Right atrium auricular region (tissue), 2 donors: ENCODE measurements at places on chromosomes 12 and 14. TPM values are rescaled to one million over a fixed set of nuclear protein-coding genes. Genes with fewer than 3 reads are reported as not detected.
A peak's percentile ranks its signal among the peaks of the same experiment; 100 is the strongest.

DNA sequence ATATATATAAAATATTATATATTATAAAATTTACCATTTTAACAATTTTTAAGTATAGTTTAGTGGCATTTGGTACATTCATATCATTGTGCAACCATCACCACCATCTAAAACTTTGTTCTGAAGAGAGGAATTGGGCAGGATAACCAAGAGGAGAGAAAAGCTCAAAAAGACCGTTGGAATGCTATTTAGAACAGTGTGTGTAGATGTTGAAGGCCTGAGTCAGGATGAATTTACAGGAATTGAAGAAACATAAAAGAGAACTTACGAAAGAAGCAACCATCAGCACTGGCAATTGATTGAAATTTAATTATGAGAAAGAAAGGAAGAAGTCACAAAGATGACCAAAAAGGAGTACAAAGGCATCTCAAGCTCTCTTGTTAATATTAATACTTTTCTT lies 196.9 kb upstream of the PWP1 start:
- no peaks in the 10 kb centered on the region for H3K36me3 ChIP-seq
- no peak overlapping the region for H3K4me3 ChIP-seq

- H3K4me3 ChIP-seq: no peak overlapping the region
- no peaks in the 10 kb centered on the region for H3K36me3 ChIP-seq
- no peaks in the 10 kb centered on the region for H3K27me3 ChIP-seq
- no peak for DNase-seq
- no peaks in the 10 kb centered on the region for H3K4me1 ChIP-seq
- H3K27ac ChIP-seq: peak overlapping the region; percentile 24
These were observed 25.2 kb downstream of the PMCH start for GRCh38 chr12:102172436-102172835.

GRCh38 chr12:27334042-27334720 lies 1.5 kb downstream of the BMAL2 start:
- peaks cover 18% of the 10 kb centered on the region for H3K4me1 ChIP-seq
- H3K4me3 ChIP-seq: no peak overlapping the region
- H3K27me3 ChIP-seq: no peaks in the 10 kb centered on the region
- H3K36me3 ChIP-seq: no peaks in the 10 kb centered on the region
- no peak for DNase-seq

DNA sequence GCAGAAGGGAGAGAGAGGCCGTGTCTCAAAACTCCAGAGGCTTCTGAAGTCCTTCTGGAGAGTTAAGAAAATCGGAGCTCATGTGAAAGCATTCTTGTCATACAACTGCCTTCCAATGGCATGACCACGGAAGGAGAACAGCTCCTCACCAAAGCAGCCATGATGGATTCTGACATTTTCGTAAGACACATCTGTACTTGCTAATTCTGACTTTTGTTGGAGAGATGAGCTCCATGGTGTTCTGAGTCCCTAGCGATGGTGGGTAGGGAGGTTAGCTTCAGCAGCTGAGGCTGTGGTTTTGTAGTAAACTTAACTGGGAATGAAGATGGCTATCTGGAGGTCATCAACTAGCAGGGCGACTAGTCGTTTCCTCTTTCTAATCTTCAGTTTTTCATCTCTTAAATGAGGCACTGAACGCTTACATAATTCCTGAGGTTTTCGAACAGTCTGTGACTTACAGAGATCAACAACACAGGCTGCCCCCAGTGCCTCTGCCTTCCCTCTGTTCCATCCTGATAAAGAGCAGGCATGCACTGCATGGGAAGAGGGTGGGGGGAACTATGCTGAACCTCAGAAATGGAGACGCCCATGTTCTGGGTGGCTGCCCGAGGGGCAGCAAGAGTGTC lies 28.6 kb upstream of the DICER1 start:
- no peaks in the 10 kb centered on the region for H3K4me1 ChIP-seq
- H3K36me3 ChIP-seq: no peaks in the 10 kb centered on the region
- peak overlapping the region; percentile 67 for H3K27ac ChIP-seq

DNA sequence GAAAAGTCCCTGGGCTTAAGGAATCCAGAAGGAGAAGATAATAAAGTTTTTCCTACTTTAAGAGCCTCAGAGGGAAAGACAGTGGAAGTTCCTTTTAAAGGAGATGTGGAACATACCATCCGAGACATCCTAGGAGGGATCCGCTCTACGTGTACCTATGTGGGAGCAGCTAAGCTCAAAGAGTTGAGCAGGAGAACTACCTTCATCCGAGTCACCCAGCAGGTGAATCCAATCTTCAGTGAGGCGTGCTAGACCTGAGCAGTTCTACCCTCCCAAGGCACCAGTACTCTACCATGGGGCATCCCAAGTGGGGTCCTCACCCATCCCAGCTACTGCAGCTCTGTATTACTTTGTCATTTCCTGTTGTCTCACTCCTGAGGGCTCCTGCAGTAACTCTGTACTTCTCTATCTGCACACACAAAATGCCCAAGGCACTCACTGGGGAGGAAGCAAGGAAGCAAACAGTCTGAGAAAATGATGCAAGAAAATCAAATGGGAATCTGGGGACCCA lies 3.8 kb downstream of the TINF2 start:
- H3K27ac ChIP-seq: no peak overlapping the region
- H3K36me3 ChIP-seq: peaks cover 58% of the 10 kb centered on the region
- H3K27me3 ChIP-seq: no peaks in the 10 kb centered on the region
- no peak for DNase-seq
- peaks cover 46% of the 10 kb centered on the region for H3K4me1 ChIP-seq

DNA sequence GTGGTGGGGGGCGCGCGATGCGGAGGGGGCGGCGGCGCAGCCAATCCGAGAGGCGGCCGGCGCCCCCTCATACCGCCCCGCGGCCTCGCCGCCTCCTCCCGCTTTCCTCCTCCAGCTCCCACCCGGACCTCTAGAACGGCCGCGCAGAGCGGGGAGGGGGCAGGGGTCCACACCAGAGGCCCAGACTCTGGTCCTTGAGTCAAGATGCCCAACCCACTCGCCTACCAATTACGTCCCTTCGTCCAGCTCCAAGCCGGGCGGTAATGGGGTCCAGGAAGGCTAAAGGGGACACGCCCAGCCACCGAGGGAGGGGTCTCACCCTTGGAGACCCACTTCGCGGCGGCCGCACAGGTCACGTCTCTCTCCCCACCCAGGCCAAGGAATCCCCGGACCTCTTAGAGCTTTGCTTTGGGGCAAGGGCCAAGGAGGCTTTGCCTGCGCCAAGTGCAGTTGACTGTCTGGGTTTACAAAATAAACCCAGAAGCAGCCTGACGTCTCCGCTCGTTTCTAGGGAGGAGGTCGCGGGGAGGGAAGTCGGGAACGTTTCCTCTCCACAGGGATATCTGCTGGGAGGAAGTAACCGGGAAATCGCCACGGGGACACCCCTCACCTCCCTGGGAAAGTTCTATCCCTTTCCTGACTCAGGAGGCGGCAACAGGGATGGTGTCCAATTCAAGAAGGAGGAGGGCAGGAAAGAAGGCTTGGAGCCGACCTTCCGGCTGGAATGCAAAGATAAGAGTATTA lies 394 bp upstream of the AMIGO2 start:
- H3K4me3 ChIP-seq: peak overlapping the region; percentile 63
- DNase-seq: peak; percentile 85
- no peaks in the 10 kb centered on the region for H3K27me3 ChIP-seq
- peak overlapping the region; percentile 80 for H3K27ac ChIP-seq
- H3K4me1 ChIP-seq: no peaks in the 10 kb centered on the region

DNA sequence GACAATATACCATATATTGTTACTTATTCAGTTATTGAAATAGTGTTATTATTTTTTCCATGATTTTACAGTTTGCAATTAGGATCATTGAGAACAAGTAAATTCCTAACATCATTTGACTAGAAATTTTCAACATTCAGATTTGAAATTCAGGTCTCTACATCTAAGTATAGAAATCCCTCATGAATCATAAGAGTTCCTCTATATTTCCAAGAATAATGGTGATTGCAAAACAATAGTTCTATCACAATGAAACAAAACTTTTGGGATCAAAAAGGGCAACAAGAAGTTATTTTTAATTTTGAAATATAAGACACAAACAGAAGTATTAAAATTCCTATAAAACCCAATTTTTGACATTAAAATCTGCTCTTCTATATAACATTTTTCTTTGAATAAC lies 10.8 kb downstream of the CLEC1A start:
- no peak overlapping the region for H3K27ac ChIP-seq
- H3K36me3 ChIP-seq: no peaks in the 10 kb centered on the region
- DNase-seq: no peak
- no peak overlapping the region for H3K4me3 ChIP-seq

DNA sequence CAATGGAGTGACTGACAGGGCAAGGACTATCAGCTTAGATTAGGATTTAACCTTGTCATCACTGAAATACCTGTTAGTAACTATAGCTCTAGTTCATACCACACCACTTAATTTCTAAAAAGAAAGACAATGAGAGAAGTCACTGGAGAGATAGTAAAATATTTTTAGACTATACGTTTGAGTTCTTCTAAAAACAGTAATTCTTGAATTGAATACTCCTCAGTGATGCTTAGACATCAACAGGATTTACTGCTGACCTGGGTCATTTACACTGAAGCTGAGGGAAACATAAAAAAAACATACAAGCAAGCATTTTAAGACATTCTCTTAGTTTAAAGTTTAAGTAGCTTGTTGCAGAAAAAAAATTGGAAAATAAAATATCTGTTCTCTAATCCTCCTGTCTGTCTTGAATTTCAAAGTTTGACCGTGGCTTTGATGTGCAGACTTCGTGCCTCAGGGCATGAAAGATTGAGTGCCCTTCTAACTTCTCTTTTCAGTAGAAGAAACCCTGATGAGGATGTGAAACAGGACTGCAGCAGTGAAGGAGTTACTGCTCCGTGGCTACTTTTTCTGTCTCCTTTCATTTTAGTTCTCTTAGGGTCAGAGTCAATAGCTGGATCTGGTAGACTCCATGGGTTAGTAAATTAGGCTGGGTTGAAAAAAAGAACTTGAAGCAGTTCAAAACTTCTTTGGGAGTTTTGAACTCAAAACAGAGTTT lies 172.2 kb downstream of the PTPRO start:
- no peak overlapping the region for H3K27ac ChIP-seq
- H3K4me3 ChIP-seq: no peak overlapping the region
- no peak for DNase-seq

GRCh38 chr12:52311285-52311648 lies 9.9 kb downstream of the KRT83 start:
- no peak overlapping the region for H3K27ac ChIP-seq
- H3K4me1 ChIP-seq: no peaks in the 10 kb centered on the region
- H3K36me3 ChIP-seq: no peaks in the 10 kb centered on the region

FAM222A gene
- total RNA-seq: 32.4 TPM

BEST3 gene
- 1.4 TPM for total RNA-seq
